Left cardiac atrium (tissue), 4 donors: ENCODE measurements at places on chromosomes 6 and 20. TPM values are rescaled to one million over a fixed set of nuclear protein-coding genes. Genes with fewer than 3 reads are reported as not detected.

DNA sequence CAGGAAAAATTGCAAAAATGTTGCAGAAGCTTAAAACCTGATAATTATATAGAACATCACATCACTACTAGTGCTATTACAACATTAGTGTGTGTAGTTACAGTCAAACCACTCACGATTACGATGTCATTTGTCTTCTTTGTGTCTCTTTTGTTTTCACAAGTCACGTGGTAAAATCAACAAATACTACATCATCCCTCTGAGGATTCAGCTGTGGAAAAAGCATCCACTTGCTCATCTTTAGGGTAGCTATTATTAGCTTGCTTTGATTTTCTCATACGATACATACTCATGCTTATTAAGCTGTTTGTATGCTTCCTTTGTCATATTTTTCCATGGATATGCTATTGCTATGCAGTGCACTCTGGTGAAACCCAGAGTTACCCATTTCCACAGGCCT lies 22.2 kb upstream of the ATXN1 start:
- no peak for DNase-seq

DNA sequence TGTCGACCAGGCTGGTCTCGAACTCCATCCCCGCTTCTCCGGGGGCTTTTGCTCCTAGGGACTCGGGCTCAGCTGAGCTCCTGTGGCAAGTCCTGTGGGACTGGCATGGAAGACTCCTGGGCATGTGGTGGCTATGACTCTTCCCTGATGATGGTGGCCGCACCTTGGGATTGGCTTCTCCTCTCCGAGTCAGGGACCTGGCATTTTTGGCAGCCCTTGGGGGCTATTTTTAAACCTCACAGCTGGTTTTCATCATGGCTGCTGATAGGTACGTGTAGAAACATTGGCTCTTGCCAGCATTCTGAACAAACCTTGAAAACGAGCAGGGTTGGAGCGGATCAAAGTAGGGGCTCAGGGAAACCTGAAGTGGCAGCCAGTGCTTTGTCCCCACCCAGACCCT lies 54.1 kb downstream of the RBM38 start:
- DNase-seq, result peak; percentile 82

DNA sequence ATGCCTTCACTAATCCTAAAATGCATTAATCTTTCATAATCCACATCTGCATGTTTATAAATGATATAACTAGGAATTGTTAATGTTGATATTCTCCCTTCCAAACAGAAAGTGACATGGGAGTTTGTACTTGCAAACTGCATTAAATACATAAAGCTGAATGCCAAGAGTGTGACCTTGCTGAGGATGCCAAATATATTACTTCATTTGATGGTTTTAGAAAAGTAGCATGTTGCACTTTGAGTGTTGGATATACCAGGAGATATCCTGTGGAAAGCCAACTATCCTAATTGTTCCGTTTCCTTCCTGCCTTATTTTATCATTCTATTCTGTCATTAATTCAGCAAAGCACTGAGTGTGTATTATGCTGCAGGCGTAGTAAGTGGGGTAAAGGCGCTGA lies 229.8 kb downstream of the TMEM242 start:
- no peak for DNase-seq

DNA sequence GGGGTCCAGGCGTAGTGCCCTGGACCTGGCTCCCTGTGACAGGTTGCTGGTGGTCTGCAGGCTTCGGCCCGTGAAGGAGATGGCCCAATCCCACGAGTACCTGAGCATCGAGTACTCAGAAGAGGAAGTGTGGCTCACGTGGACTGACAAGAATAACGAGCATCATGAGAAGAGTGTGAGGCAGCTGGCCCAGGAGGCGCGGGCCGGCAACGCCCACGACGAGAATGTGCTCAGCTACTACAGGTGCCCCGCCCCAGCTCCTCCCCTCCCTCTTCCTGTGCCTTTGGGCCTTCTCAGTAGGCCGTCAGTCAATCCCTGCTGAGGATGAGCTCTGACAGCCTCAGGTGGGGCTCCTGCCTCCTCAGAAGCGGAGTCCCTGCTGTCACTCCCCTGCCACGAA lies 42.6 kb downstream of the UQCC2 start:
- peak; percentile 40 for DNase-seq

DNA sequence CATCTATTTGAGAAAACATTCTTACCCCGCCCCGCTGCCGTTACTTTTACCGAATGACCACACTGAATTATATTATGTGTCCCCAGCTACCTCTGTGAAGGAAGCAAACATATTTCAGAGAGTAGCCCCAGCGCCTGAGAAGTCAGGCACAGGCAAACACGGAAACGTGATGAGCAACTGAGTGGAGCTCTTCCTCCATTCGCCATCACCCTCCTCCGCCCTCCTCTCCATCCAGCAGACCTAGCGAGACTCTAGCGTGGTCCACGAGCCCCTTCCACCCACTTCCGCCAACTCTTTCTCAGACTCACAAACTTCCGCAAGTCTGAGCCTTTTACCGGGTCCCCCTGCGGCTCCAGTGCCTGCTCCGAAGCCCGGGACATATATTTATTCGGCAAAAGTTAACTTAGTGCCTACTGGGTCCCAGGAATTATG lies 582 bp downstream of the SNRPB start:
- DNase-seq, result peak; percentile 43

DNA sequence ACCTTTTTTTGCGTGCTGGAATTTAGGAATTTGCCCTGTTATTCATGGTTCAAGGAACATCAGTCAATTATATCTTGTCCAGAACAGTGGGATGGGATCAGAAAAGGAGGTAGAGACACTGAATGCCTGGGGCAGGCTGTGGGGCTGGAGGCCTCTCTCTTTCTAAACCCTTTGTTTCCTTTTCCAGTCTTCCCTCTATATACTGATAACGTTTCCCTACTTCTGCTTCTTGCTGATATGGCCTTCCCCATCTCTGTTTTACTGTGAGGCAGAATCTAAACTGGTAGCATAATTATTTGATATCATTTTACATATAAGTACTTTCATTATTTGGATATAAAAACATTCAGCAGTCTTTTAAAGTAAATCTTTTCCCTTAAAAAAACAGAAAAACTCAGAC lies 67.5 kb downstream of the DNAH8 start:
- DNase-seq, result no peak

FAM184A gene
- total RNA-seq, result 3.9 TPM

GSS gene
- 27.2 TPM for total RNA-seq

MATN4 gene
- not detected for total RNA-seq
